Heart left ventricle (tissue), 16 donors: ENCODE measurements at places on chromosomes 2 and 18. TPM values are rescaled to one million over a fixed set of nuclear protein-coding genes. Genes with fewer than 3 reads are reported as not detected.

The MRPL53 gene
- polyA plus RNA-seq = 128 TPM

DNA sequence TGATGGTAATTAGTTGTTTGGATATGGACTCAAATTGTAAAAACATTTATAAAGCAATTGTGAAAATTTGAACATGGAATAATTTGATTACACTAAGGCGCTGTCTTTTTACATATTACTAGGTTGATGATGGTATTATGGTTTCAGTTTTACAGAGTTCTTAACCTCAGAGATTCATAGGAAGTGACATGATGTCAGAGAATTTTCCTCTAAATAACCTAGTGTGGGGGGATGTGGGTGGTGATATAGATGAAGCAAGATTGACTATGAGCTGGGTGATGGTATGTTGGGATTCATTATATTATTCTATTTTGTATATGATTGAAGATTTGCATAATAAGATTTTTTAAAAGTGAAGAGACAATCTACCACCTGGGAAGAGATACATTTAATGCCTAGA is 45.9 kb upstream of the ATP5MC3 start:
- no peak for DNase-seq

DNA sequence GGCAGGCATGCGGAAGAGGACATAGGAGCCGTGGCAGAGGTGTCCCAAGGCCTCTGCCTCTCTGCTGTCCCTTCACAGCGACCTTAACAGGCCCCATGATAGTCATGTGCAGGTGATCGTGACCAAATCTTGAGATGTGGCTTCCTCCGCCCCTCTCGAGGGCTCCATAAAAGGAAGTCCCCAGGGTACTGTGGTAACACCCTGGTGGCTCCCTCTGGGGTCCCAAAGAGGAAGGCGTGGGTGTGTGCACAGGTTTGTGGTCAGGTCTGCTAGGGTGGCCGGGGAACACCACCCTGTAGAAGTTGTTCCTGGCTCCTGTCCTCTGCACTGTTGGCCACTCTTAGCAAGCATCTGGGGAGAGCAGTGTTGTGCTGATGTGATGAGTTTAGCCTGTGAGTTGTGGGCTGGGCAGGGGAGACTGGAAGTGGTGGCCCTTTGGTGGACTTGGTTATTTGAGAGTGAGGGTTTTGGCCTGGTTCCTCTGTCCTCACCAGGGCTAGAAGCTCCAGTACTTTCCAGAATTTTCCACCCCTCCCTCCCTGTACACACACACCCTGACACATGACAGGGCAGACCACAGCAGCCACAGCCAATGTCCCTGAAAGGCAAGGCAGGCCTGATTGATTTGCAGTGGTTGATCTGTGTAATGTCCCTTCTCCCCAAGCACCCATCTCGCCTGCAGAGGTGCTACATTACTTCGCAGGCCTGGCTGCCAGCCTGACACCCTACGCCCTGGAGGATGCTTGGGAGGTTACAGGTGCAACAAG is 68.9 kb upstream of the BOD1L2 start:
- DNase-seq = no peak

DNA sequence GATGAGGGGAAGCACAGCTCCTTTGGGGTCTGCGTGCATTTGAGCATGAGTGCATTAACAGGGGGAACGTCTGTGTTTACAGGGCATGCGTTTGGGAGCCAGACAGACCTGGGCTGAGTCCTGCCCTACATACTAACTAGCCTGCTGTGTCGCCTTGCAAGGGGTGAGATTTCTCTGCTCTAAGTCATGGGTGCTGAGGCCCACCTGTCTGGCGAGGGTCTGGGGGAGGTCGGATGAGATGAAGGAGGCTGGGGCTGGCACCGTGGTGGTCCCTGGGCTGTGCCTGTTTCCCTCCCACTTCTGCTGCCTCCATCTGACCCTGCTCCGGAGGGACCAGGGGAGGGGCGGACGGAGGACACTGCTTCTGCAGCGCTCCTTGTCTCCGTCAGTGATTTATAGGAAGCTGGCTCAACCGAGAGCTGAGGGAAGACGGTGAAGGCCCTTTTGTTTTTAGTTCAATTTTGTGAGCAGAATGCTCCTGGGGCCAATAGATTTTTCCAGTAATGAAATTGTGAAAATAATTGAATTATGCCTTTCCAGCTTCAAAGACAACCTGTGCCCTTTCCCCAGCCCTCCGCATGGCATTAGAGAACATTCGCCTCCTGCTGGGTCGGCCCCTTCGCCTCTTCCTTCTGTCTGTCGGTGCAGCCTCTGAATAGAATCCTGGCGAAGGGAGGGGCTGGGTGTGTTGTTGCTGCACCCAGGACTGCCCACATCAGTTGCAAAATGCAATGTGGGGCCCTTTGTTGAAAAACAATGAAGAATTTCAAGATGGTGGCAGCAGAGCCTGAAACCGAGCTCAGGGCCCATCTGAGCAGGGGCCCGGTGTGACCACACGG is 49.7 kb downstream of the RRM2 start:
- DNase-seq = no peak

- no peak for DNase-seq
Measured at GRCh38 chr2:54564439-54564838, 108.3 kb downstream of the SPTBN1 start.

- no peak for DNase-seq
Measured at GRCh38 chr18:44969214-44969795, 288.6 kb downstream of the SETBP1 start.
